HS-5 (cell line): ENCODE measurements at places on chromosomes 5 and 9.

DNA sequence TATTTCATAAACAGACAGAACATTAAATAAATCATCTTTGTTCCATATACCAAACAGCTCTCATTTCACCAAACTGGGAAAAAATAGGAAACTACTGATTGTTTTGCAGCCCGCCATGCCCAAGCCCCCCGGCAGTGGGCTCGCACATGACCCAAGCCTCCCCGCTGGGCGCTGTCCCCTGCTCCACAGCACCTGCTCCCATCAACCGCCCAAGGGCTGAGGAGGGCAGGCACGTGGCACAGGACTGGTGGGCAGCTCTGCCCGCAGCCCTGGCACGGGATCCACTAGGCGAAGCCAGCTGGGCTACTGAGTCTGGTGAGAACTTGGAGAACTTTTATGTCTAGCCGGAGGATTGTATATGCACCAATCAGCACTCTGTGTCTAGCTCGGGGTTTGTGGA, 554.8 kb upstream of the CCNG1 start:
- DNase-seq = no peak

GRCh38 chr5:108687595-108688200, 60.0 kb upstream of the FER start:
- no peak for DNase-seq

DNA sequence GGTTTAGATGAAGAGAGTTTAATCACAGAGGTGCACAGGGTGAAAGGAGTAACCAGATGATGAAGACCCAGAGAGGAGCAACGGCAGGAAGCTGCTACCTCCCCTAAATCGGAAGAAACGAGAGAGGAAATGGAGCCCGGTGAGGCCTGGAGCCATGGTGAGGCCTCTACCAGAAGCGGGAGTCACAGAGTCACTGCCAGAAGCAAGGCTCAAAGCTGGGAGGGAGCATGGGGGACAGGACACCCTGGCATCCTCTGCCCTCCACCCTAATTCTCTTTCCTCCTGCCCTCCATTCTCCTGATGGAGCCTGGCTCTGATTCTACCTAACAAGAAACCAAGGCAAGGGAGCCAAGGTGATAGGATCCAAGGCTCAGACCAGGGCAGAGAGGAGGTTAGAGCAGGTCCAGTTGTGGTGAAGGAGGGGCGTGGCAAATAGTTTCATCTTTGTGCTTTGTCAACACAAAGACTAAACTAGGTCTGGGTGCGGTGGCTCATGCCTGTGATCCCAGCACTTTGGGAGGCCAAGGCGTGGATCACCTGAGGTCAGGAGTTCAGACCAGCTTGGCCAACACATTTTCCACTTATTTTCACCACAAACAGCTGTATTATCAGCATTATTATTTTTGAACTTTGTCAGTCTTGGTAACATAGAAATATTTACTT, 134.4 kb upstream of the RAI14 start:
- no peak for DNase-seq

GRCh38 chr9:13992138-13993088, 321.5 kb downstream of the NFIB start:
- no peak for DNase-seq

- no peak for DNase-seq
Measured at GRCh38 chr5:55151923-55152842, 7.8 kb upstream of the GPX8 start.

DNA sequence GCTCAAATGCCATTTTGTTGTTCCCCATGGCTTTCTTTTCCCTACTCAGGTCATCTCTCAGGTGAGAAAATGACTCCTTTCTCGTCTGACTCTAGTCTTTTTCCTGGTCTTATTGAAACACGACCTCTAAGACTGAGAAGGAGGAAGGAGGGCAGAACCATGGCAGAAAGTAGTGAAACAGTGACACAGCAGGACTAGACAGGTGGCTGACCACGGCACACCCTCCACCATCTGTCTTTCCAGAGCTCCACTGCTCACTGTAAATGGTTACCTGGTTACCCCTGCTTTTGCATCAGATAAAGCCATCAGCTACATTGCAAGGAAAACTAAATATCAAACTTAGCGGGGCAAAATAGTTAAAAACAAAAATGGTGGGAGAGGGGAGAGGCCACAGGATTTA, 30.9 kb downstream of the NR4A3 start:
- no peak for DNase-seq

DNA sequence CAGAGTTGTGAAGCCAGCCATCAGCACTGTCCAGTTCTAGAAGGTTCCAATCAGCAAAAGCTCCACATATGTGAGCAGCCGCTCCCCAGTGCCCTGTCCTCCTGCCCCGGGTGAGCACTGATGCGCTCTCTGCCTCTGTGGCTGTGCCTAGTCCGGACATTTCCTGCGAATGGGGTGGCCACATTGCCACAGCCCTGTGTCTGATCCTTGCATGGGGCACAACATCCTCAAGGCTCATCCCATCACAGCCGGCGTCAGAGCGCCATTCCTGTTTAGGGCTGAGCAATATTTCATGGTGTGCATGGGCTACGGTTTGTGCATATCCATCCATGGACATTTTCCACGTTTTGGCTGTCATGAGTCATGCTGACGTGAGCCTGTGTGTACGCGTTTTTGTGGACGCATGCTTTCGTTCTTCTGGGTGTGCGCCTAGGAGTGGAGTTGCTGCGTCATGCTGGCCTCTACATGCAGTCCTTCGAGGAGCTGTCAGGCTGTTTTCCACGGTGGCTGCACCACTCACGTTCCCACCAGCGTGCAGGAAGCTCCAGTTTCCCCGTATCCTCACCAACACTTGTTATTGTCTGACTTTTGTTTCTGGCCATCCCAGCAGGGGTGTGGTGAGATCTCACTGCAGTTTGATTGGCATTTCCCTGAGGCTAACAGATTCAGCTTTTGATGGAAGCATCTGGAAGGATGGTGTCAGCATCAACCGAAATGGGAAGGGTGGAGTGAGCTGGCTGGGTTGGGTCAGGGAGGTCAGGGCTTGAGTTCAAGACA, 9.7 kb upstream of the SLC6A18 start:
- no peak for DNase-seq

DNA sequence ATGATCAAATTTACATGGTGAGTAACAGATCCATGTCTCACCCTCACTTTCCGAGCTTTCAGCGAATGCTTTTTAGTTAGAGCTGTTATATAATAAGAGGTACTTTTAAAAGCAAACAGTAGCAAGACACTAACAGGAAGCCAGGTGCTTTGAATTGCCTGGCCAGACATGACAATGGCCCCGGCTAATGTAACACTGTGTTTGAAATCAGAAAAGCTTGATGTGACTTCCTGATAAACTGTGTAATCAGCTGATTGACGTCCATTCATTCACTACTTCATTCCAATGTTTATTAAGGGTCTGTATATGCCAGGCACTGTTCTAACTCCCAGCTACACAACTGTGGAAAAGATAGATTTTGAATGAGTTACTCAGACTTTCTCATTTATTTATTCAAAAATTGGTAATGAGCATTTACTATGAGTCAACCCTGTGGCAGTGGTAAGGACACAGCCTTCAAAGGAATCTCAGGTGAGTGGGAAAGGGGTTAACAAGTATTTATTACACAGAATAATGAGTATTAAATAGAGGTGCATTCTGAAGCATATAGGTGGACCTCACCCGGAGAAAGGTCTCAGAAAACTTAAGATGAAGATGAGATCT, 26.6 kb downstream of the DPYSL3 start:
- no peak for DNase-seq

DNA sequence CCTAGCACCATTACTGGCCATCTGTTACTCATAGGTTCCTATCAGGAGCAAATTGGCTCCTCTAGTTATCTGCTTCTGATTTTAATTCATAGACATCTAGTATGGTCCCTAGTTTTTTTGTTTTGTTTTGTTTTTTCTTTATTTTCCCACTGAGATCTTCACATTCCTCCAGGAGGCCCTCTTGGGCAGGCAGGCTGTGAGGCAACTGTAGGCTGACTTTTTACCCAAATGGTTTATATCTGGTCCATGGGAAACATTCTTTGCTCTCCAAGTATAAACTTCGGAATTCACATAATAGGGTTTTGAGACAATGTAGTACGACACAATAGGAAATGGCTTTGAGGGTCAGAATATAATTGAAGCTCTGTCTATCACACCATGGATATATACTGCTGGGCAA, 250.9 kb upstream of the DAB2 start:
- DNase-seq = no peak

GRCh38 chr9:16572005-16572734, 298.3 kb downstream of the BNC2 start:
- DNase-seq = no peak

DNA sequence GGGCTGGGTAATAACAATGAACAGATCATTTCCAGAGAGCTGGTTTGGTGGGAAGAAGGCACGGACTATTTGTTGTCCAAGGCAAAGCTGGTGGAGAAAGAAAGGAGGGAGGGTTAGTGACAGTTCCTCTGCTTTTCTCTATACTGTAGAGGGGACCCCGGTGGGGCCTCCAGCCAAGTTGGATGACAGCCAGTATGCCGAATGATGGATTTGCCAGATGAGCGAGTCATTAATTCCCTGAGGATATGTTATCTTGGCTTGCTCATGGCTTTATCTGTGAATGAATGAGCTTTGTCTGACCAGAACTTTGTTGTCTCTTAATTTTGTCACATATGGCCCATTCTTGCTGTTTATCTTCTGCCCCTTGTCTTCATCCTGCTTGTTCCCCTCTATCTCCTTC, 158.6 kb upstream of the GLRA1 start:
- no peak for DNase-seq

- no peak for DNase-seq
Measured at GRCh38 chr5:113213551-113214425, 221.0 kb downstream of the TSSK1B start.

DNA sequence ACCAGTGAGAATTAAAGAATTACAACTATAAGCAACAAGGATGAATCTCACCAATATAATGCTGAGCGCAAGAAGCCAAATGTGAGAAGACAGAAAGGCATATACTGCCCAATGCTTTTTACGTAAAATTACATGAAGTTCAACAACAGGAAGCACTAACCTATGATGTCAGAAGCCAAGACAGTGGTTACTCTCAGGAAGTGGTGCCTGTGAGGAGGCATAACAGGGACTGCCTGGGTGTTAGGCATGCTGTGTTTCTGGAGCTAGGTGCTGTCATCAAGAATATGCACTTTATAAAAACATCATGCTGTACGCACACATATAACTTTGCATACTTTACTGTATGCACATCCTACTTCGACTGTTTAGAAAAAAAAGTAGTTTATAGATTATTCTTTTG, 30.1 kb downstream of the FRMD3 start:
- no peak for DNase-seq

DNA sequence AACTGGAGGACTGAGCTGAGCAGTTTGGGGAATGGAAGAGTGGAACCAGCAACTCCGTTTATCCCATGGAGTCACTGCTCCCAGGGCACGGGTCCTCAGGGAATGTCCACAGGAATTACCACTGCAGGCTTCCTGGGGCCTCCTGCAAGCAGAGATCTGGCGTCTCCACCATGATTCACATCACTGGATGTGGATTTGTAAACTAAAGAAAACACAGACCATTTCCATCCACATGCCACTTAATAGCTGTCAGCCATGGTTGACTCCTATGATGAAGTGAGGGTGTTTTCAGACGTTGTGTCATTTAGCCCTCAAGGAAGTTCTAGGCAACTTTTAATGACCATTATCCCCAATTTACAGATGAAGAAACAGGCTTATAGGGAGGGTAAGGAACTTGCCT, 30.2 kb downstream of the SNCAIP start:
- no peak for DNase-seq

GRCh38 chr5:179333796-179334761, 11.2 kb downstream of the ADAMTS2 start:
- no peak for DNase-seq

DNA sequence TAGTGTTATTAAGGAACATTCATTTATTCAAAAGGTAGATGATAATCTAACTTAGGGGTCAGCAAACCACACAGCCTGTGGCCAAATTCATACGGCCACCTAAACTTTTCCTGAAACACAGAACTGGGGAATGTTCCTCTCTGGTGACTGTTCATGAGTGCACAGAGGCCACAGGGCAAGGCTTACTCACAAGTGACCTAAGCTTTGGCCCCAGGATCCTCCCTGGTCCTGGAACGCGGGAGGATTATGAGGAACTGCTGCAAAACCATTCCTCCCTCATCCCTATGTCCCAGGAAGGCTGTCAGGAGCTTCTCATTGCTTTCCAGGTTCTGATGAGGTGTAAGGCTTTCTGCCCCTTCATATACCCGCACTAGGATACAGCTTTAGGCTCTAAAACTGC, 397.6 kb downstream of the SEMA5A start:
- DNase-seq = no peak

GRCh38 chr9:91199739-91200497, 161.8 kb downstream of the AUH start:
- no peak for DNase-seq

GRCh38 chr9:84062538-84062937, 81.9 kb downstream of the RMI1 start:
- DNase-seq = no peak

- no peak for DNase-seq
Measured at GRCh38 chr9:95505072-95505716, 11.6 kb downstream of the PTCH1 start.

GRCh38 chr5:61346511-61346910, 14.5 kb downstream of the ZSWIM6 start:
- no peak for DNase-seq

DNA sequence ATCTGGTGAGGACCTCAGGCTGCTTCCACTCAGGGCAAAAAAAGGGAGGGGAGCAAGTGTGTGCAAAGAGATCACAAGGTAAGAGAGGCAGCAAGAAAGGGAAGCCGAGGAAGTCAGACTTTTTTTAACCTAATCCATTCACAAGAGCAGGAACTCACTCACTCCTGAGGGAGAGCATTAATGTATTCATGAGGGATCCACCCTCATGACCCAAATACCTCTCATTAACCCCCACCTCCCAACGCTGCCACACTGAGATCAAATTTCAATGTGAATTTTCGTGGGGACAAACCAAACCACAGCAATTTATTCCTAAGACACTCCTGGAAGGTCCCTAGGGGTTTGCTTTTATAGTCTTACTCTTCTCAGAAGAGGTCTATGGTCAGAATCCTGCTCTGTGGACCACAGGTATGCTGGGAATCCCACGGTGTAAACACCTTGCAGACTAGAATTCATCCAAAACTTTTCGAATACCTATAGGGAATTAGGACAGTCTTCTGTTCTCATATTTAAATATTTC, 108.7 kb downstream of the HSD17B3 start:
- DNase-seq = no peak

GRCh38 chr5:78327761-78328510, 32.5 kb upstream of the SCAMP1 start:
- no peak for DNase-seq

DNA sequence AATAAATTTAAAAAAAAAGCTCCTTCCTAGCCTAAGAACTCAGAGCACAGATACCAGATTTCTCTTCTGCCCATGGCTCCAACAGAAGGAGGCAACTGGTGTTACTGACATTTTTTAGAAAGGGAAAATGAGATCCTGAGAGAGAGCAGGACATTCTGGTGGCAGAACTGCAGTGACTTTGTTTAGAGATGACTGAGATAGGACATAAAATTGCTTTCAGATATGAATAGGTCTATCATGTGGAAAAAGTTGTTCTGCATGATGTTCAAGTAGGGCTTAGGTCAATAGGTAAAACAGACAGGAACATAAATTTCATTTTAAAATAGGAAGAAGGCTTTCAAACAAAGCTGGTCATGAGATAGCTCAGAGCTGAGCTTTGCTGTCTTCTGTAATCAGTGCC, 49.6 kb downstream of the NIPAL4 start:
- DNase-seq = no peak
